ENCODE measurements at places on chromosomes 13 and 19.

DNA sequence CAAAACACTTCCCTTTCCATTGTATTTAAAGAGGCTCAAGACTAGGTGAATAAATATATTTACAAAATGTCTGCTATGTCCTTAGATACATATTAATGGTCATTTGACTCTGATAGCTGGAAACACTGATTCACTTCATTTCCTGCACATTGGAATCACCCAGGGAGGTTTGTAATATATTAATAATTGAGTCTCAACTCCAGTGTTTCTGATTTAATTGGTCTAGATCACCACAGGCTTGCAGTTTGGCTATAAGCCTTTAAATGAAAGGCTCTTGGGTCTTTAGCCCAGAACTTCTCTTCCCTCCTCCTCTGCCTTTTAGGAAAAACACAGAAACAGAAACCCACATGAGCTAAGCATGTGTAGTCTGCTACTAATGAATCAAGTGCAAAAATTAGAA, 378.0 kb downstream of the TBC1D4 start:
- DNase-seq = no peak

GRCh38 chr19:10289836-10290356, at the start of gene ICAM5:
Gene ICAM5, plus strand, starts transcription at chr19:10289952. Its CDS starts 92 bp downstream, at chr19:10290044.
- peak; percentile 70 for DNase-seq

DNA sequence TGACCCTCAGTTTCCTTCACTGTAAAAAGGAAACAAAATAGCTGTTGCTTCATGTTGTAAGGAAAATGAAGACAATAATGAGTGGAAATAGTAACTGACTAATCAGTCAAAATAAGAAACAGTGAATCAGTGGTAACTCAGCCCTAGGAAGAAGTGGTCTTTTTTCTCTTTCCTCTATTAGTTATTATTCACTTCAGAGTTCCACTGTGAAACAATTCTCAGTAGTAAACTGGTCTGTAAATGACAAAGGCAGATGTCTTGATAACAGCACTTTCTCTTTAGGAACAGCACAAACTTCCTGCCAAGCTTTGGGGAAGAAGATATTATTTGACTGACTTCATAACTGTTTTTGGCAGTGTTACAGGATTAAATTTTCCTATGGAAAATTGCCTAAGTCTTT, 600.5 kb upstream of the KLHL1 start:
- no peak for DNase-seq

GRCh38 chr19:22783651-22784410, at the start of gene ZNF99:
Gene ZNF99, minus strand, starts transcription at chr19:22784151. Its CDS starts 135 bp downstream, at chr19:22784016.
- DNase-seq = no peak

GRCh38 chr13:93745884-93746283, 519.3 kb downstream of the GPC6 start:
- no peak for DNase-seq

GRCh38 chr19:46181388-46181779, 33.3 kb downstream of the IGFL2 start:
- peak; percentile 95 for DNase-seq

DNA sequence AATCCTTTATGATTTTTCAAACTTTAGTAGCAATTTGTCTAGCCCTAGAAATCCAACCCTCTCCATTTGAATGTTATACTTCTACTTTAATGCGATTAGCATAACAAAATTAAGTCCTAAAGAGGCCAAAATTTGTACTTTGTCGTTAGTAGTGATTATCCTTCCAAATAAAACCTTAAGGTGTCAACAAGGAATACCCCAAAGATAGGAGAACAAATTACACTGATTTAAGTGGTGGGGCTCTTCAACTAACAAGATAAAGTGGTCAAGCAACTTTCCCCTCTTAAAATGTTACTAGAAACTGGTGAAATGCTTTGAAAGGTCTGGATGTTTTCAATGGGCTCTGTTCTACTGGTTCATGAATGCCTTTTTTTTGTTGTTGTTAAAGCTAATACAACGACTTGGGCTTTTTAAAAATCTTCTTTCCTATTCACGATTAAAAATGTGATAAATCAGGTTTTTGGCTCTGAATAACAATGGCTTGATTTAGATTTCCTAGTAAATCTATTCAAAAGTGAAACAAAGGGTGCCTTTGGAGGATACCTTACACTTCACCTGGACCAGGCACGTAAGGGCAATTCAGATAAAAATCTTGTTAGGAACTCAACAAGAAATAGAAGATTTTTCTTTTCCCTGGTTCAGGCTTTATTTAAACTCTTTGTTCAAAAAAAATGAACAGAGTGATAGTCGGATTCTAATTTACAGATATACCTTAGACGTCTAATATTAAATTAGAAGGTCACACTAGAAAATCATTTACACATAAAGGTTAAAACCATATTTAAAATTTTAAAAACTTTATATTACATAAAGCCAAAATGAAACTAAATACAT, 3.1 kb downstream of the SOX21 start:
- no peak for DNase-seq

- no peak for DNase-seq
These were observed 219.9 kb downstream of the COG6 start for GRCh38 chr13:39875111-39875987.

GRCh38 chr13:98778749-98779148, 26.3 kb upstream of the SLC15A1 start:
- no peak for DNase-seq

GRCh38 chr19:52961981-52962380, 700 bp downstream of the ZNF816 start:
- no peak for DNase-seq

- no peak for DNase-seq
These were observed 10.6 kb downstream of the ZSCAN1 start for GRCh38 chr19:58044391-58044790.

- peak; percentile 95 for DNase-seq
These were observed 686 bp downstream of the SETDB2 start for GRCh38 chr13:49444524-49445395.

DNA sequence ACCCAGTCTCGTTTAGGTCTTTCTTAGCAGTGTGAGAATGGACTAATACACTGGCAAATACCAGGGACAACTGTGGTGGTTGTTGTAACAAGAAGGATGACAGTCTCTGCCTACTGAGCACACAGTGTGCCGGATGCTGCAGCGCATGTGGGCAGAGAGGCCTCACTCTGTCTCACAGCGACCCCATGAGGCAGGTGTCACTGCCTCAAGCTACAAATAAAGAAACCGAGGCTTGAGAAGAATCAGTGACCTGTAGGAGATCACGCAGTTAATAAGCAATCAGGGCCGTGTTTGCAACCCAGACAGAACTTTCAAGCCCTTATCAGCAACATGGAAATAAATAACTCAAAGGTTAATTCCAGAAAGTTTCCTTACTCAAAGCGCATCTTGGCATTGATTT, 40.5 kb upstream of the GAS6 start:
- DNase-seq = no peak

DNA sequence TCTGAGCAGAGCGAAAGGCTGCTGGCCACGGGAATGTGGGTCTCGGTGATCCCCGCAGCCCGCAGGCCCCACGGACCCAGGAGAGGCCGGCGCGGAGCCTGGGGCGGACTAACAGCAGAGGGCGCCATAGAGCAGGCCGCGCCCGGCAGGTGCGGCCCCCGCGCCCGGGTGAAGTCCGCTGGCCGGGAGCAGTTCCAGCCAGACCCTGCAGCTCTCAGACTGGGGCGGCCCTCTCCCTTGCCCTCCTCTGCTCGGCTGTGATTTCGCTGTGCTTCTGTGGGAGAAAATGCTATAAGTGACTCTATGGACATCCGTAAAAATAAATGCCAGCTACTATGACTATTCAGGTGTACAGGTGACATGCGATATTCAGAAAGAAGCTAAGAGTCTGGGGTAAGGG, 37.7 kb downstream of the GSX1 start:
- DNase-seq = peak; percentile 51

- DNase-seq = peak; percentile 41
These were observed 833 bp downstream of the GAMT start for GRCh38 chr19:1400281-1401137.

GRCh38 chr19:48051335-48052033, 7.6 kb upstream of the CABP5 start:
- DNase-seq = no peak

DNA sequence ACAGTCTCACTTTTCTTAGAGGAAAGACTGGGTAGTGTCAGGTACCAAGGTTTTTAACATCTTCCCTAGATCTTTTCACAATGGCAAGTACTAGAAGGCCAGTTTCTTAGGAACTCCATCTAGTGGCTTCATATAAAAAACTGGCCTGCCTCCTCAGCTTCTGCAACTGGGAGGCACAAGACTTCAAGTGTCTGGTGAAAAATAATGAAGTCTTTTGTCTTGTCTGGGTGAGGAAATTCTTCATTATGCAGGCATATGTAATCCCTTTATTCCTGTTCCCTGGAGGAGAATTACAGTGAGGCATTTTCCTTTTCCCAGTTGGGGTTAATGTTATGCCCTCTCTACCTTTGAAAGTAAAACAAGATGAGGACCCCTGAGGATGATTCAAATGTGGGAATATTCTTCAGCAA, 300.5 kb downstream of the NALCN start:
- DNase-seq = no peak

- no peak for DNase-seq
These were observed 29.2 kb downstream of the ZNF701 start for GRCh38 chr19:52599241-52599640.

GRCh38 chr13:68439817-68440216, 1209.7 kb upstream of the PCDH9 start:
- DNase-seq = no peak

- no peak for DNase-seq
These were observed 1495.1 kb downstream of the UQCRFS1 start for GRCh38 chr19:27717825-27718224.

GRCh38 chr19:44627631-44628030, 14.3 kb downstream of the IGSF23 start:
- no peak for DNase-seq

GRCh38 chr13:23386533-23386932, 47.0 kb downstream of the SACS start:
- no peak for DNase-seq

DNA sequence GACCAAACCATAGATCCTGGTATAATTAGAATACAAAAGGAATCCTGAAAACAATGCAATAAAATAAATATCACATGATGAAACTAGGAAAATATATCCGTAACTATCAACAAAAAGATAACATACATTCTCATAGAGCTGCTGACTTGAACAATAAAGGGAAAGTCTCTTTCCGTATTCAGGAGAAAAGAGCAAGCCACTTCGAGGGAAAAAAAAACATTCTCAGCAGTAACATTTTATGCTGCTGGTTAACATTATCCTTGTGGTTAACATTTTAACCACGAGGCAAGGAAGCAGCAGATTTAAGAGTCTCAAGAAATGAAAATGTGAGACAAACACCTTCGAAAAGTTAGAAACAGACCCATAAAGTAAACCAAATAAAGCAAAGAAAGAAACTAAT, 25.8 kb downstream of the NALCN start:
- DNase-seq = no peak

DNA sequence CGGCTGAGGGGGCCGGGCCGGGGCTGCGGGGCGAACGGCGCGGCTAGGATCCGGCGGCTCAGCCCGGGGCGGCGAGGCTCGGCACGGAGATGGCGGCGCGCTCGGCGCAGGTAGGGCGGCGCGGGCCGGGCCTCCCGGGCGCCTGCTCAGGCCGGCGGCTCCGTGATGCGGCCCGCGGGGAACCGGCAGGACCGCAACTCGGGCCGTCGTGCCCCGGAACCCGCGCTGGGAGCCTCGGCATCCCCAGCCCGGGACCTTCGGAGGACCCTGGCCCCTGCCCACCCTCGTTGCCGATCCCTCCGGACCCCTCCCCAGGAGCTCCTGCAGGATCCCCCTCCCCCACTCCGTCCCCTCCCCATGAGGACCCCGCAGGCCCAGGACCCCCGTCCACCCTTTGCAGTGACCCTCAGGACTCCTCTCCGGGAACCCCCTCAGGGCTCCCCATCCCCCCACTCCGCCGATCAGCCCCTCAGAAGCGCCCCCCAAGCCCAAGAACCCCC, 304 bp downstream of the EVI5L start:
- DNase-seq = no peak

Measured in suppressor macrophage treated with lipopolysaccharide for 1 hour (primary cell).